ENCODE measurements at places on chromosomes 16 and 17.

DNA sequence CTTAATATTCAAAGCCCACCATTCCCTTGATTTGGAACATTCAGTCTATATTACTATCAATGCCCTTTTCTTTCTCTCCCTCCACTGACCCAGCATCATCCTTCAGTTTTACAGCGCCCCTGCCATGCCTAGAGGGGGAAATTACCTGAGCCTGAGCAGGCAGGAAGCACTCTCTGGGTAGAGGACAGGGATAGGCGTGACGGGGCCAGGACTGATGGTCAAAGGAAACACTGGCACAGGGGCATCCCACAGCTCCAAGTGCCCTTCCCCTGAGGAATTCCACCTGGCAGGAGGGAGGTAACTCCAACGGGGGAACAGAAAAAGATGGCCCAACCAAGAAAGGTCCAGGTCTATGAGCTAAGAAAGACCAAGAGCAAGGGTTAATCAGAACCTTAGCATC, 10.0 kb downstream of the CTC1 start:
- DNase-seq = no peak

DNA sequence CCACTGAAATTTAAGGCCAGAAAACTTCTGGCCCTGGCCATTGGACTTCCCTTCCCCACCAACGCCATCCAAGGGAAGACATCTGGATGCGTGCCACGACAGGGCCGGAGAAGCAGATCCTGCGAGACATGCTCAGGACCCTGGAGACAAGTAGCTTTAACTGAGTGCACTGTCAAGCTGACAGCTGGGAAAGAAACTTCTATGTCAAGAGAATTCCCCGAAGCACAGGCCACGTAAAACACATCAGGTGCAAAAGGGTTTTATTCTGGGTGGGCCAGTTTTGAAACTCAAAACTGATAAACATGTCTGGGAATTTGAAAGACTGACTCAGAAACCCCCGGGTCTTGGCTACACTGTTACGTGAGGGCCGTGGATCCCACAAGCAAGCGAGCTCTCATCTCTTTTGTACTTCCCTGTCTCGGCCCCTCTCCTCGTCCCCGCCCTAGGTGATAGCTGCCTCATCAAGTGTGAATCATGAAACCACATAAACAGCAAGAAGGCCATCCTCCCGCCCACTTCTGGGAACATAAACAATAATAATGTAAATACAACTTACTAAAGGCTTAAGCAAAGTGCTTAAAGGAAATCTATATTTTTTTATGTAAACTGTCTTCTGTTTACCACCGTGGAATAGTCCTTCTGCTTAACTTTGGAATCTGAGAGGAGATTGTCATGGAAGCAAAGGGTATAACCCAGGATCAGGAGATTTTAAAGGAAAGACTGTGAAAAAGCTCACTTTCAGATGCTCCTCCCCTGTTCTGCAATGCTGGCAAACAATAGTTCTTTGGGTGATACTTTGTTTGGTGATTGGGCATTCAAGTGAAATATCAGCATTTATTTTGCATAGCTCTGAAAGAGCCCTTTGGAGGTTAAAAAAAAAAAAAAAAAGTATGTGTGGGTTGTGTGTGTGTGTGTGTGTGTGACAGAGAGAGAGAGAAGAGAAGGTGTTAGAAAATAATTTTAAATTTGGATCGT, 406.0 kb upstream of the MAF start:
- DNase-seq = no peak

GRCh38 chr16:49608779-49609178, 235.2 kb downstream of the C16orf78 start:
- DNase-seq = no peak

- no peak for DNase-seq
Measured at GRCh38 chr17:82296511-82297279, 20.7 kb downstream of the CD7 start.

DNA sequence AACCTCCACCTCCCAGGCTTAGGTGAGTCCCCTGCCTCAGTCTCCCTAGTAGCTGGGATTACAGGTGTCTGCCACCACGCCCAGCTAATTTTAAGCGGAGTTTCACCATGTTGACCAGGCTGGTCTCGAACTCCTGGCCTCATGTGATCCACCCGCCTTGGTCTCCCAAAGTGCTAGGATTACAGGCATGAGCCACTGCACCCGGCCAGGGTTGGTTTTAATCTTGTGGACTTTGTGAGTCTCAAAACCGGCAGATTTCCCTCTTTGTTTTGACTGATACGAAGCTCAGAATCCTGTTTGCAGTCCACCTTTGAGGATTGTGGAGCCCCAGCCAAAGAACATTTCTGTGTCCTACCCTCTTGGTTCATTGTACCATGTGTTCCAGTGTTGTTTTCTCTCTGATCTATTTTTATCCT, 16.4 kb upstream of the CPSF4L start:
- DNase-seq = no peak

DNA sequence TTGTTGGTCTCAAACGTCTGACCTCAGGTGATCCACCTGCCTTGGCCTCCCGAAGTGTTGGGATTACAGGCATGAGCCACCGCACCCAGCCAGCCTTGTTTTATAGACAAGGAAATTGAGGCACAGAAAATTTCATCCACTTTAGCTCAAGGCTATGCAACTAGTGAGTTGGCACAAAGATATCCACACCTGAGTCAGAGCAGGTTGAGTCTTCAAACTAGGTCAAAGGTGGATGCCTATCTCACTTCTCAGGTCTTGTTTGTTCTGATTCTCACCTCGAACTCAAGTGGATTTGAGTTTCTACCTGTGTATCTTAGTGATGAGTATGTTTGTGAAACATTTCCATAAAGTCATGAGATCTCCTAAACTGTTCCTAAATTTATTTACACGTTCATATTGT, 35.6 kb upstream of the GAS7 start:
- no peak for DNase-seq

- DNase-seq = no peak
Measured at GRCh38 chr17:42562388-42563142, 617 bp downstream of the COASY start.

- no peak for DNase-seq
Measured at GRCh38 chr16:27792486-27793248, 242.7 kb downstream of the KATNIP start.

- DNase-seq = no peak
Measured at GRCh38 chr16:51922476-51922875, 624.5 kb downstream of the TOX3 start.

- no peak for DNase-seq
Measured at GRCh38 chr16:51056331-51056730, 94.7 kb downstream of the SALL1 start.

- DNase-seq = no peak
Measured at GRCh38 chr17:80285237-80285920, 24.7 kb downstream of the RNF213 start.

- DNase-seq = no peak
Measured at GRCh38 chr17:50499721-50500120, 8.5 kb upstream of the MYCBPAP start.

GRCh38 chr16:75188832-75189477, 18.0 kb downstream of the CTRB2 start:
- DNase-seq = no peak

GRCh38 chr17:66268247-66268927, 34.0 kb upstream of the PRKCA start:
- no peak for DNase-seq

DNA sequence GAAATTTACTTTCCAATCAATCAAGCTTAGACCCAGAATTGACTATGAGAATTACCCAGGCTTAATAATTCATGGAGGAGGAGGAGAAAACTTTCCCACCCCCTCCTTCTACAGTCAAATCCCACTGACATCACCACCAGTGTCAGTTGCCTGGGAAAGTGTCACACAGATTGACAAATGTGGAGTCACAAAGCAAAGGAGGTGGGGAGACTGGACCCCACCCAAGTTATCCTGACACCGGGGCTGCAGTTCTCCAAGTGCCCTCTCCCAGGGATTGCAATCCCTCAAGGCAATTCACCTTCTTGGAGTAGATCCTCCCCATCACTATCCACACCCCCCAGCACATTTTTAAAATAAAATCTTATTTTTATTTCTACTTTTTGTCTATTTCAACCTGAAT, 100.2 kb upstream of the CDH11 start:
- DNase-seq = no peak
